Panc1 (cell line): ENCODE measurements at places on chromosomes 1 and 21. TPM values are rescaled to one million over a fixed set of nuclear protein-coding genes. Genes with fewer than 3 reads are reported as not detected.

ECM1 gene
- total RNA-seq: 2.2 TPM

LMX1A gene
- not detected for total RNA-seq

DNA sequence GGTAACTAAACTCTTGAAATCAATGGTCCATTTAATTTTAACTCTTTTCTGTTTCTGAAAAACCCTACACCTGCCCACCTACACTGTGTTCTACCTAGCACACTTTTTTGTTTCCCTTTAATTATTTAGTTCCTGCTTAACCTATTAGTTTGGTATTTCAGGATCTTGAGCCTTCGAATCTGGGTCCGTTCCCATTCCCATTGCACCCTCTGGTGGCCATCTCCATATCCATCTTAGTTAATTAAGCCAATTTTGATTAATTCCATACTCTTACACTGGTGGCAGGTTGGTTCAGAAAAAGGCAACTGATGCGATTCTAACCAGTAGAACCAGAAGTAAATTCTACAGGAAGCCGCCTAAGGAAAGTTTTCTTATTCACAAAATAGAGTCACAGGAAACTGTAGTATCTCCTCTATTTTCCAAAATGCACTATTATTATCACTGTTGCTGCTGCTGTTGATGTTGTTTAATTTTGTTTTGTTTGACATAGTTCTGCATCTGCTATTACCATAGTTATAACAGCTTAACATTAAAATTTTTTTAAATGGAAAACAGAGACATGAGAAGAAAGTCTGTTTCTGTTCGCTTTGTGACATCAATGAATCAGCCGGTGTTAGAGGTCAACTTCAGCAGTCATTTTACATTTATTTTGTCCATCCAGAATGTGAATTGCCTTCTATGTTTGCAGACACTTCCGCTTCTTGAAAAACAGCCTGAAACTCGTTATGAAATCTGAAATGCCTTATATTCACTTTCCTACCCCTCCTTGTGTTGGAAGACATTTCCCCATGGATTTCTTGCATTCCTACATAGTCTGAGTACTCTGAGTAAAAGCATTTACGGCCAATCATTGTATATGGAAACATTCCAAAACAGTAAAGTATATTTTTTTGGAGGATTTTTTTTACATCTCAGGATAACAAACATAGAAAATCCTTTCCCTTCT, 115.5 kb upstream of the NCAM2 start:
- DNase-seq: peak; percentile 8

DNA sequence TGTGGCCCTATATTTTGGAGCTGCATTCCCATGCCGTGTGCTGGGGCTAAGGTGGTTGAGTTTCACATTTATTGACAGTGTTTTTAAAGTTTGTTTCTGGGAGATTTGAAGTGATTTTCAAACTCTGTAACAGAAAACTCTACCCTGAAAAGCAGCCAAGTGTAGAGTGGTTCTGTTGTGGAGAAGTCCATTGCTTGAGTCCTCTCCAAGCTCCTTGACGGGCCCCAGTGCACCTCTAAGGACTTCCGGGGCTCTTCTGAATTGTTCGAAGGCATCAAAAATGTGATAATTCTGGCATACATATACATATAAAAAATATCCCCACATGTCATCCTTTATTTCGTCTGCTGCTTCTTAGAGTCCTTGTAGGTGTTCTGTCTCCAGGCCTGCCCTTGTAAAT, 5.0 kb downstream of the MYOCOS start:
- DNase-seq: no peak

DNA sequence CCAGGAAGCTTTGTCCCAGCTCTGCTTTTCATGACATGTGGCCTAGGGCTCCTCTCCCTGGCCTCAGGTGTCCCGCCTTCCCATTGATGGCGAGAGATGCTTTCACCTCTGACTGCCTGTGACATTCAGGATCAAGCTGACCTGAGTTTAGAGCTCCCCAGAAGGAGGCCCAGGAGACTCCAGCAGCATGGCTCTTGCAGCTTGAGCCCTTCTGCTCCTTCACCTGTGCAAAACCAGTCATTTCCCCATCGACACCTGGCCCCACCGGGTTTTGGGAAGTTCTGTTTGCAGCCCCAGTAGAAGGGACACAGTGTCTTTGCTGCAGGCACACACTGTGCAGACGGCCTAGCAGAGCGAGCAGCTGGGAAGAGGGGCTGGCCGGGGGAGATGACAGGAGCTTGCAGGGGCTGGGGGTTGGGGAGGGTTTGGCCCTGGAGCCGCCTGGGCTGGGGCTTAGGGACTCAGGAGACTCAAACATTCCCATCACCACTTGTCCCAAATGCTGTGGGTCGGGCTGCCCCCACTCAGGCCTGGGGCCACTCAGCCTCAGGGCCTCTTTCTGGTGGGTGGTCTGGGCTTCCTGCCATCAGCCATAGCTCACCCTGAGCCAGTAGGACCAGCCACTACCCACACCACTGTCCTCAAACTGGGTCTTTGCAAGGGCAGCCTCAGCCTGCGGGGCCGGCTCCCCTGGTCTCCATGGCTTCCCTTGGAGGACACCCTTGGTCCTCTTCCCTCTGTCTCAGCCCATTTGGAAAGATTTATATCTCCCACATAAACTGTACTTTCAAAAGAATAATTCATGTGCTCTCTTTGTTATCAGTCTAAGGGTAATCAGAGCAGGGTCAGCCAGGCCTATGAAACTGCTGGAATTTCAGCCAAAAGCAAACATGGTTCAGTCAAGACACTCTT, 3.8 kb upstream of the EDN2 start:
- no peak for DNase-seq

DNA sequence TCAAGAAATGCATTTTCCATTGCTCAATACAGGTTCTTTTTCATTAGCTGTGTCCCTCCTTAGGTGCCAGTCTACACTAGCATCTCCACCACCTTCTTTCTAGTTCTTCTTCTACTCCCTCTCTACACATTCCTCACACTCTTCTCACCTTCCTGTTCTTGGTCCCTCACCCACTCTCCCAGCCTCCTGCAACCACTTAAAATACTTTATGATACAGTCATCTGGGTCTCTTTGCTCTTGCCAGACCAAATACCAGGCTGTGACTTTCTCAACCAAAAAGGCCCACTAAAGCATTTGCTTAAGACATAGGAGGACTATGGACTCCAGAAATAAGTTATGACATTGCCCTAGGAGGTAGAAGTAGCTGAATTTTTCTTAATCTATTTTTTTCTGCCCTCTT, 35.1 kb downstream of the PIGM start:
- no peak for DNase-seq

- DNase-seq: no peak
Observed at GRCh38 chr1:240109920-240110636, 18.4 kb downstream of the FMN2 start.

- DNase-seq: no peak
Observed at GRCh38 chr1:5917591-5918274, 74.5 kb downstream of the NPHP4 start.

DNA sequence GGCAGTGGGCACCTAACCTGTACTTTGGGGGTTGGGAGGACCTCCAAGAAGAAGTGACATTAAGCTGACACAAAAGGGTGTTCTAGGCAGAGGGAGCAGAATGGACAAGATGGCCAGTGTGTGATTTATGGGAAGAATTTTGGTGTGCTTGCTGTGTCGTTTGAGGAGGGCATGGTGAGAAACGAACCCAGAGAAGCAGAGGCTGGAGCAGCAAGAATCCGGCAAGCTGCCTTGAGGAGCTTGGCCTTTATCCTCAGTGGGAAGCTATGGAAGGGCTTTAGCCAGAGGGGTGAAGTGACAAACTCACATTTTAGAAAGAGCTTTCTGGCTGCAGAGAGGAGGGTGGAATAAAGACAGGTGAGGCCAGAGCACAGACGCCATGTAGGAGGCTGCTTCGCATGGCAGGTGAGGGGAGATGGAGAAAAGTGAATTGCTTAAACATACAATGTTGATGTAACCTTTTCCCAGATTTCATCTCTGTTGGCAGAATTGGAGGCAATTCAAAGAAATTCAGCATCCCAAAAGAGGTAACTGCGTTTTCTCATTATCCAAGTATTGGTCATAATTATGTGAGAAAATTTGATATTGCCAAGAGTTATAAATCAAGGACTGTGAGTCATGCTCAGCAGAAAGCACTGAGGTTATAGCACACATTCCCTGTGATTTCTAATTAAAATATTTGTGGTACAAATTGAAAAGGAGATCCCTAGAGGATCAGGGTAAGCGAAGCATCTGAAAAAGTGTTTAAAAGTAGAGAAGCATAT, 26.5 kb downstream of the TRIM45 start:
- DNase-seq: no peak

DNA sequence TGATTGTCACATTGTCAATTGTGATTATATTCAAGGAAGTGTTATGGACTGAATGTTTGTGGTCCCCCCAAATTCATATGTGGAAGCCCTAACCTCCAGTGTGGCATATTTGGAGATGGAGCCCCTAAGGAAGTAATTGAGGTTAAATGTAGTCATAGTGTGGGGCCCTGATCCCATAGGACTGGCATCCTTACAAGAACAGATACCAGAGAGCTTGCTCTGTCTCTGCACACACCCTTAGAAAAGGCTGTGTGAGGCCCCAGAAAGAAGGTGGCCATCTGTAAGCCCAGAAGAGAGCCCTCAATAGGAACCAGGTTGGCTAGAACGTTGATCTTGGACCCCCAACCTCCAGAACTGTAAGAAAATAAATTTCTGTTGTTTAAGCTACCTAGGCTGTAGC, 28.1 kb downstream of the VANGL1 start:
- DNase-seq: no peak
